ENCODE measurements at places on chromosomes 7 and 10.

DNA sequence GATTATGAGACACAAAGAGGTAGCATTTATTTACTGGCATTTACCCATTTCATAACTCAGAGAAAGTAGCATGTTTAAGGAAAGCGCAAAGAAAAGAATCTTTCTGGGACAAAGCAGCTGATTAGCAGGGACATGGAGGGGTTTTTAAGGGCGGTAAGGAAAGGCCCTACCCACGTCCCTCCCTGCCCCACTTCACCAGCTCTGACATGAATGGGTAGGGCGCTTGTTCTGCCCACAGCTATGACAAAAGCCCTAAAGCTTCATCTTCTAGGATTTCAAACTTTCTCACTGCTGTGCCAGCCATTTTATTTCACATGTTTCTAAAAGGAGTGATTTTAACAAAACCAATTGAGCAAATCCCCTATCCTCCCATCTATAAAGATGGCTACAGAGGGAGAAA, 406.9 kb upstream of the KLF6 start:
- no peak for DNase-seq

GRCh38 chr10:123790132-123790885, 101.3 kb downstream of the CPXM2 start:
- no peak for DNase-seq

- DNase-seq: no peak
Measured at GRCh38 chr10:98138031-98138430, 3.6 kb downstream of the R3HCC1L start.

GRCh38 chr10:131656009-131656408, 244.8 kb upstream of the PPP2R2D start:
- no peak for DNase-seq

DNA sequence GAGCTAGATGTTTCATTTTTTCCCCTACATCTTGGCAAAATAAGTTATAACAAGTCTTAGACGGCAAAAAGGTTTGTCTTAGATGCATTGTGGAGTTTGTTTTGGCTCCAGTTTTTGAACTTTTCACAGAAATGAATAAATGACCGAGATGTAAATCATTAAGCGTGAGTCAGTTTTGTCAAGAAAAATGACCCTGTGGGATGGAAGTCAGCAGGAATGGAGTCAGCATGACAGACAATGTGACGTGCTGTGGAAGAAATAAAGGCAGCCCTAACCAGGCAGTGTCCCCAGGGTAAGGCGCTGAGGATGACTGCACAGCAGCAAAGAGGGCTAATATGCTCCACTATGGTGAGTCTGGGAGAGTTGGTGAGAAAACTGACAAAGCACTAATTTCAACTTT, 163.2 kb downstream of the NOC3L start:
- DNase-seq: no peak

DNA sequence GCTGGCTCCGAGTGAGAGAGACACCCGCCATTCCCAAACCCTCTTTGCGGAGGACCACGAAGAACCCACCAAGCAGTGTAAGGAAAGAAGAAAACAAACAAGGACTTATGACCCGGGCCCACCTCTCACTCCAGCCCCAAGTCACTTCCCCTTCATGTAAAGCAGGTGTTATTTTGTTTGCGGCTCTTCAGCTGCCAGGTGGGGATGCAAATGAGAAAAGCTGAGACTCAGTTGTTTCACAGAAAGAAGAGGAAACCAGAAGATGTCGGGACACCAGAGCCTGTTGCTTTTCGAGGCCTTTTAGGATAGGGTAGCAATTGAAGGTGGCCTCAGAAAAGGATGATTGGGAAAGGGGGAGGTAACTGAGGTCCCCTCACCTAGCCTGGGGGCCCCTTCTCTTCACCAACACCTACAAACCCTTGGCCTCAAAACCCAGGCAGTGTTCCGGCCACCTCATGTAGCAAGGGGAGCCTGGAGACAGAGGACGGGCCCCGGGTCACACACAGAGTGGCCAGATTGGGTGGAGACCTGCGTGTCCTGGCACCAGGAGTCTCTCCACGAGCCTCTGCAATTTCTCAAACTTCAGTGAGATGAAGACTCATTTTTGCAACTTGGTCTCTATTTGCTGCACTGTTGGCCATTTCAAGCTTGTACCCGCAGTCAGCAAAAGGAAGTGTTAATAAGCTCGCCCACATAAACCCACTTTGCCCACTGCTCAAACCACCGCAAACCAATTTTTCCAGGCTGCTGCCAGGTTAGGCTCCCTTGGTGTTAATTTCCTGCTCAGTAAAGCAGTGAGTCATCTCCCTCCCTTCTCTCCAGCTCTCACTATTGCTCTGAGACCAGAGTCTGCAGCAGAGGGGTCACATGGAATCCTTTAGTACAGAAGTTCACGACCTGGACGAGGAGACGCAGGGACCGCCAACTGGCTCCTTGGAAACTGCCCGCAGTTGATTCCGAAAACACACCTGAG, 45.5 kb downstream of the AOC1 start:
- DNase-seq: no peak

GRCh38 chr7:2824678-2825461, 19.2 kb downstream of the GNA12 start:
- DNase-seq: no peak

- DNase-seq: no peak
Measured at GRCh38 chr10:79229830-79230327, 117.4 kb upstream of the PPIF start.

- no peak for DNase-seq
Measured at GRCh38 chr10:111531690-111532089, 454.9 kb downstream of the ADRA2A start.

- no peak for DNase-seq
Measured at GRCh38 chr7:3559278-3559677, 258.2 kb downstream of the SDK1 start.
